Fibroblast of lung (primary cell): ENCODE measurements at places on chromosomes 5 and 9.

- DNase-seq: no peak
These were observed 286.7 kb downstream of the NFIB start for GRCh38 chr9:14027116-14027800.

DNA sequence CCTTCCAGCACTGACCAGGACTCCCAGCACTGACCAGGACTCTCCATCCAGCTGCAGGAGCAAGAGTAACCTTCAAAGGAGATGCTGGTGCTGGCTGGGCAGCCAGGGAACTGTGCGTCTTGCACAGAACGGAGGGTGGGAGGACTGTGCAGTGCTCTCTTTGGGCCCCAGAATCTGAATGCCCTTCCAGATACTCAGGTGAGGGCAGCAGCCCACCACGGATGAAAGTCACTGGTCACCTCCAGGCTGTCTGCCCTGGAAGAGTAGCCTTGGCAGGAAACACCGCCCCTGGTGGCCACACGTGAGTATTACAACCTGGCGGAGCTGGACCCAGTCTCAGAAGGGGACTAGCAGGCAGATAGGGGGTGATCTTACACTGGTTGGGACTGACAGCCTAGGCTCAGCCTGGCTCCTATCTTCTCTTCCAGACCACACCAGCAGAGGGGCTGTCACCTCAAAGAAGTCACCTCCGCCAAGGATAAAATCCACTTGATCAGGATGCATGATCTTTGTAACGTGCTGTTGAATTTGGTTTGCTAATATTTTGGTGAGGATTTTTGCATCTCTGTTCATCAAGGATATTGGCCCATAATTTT lies 4.8 kb upstream of the SARDH start:
- peak; percentile 64 for DNase-seq

GRCh38 chr5:58318468-58318867 lies 141.4 kb downstream of the PLK2 start:
- no peak for DNase-seq

DNA sequence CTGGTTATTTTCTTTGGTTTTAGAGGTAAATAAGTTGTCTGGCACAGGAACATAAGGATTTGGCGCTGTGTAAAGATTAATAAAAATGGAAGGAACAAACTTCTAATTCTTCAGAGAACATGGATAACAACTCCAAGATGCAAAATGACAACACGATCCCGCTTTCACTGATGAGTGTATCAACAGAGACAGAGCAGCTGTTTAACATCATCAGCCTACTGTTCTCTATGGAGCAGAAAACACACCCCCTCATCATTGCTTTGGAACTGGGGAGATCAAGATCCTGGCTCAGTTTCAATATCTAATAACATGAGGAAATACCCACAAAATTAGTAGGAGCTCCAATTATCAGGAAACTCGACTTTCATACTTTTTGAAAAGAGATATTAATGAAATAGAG lies 8.3 kb upstream of the GAS1 start:
- DNase-seq: no peak

DNA sequence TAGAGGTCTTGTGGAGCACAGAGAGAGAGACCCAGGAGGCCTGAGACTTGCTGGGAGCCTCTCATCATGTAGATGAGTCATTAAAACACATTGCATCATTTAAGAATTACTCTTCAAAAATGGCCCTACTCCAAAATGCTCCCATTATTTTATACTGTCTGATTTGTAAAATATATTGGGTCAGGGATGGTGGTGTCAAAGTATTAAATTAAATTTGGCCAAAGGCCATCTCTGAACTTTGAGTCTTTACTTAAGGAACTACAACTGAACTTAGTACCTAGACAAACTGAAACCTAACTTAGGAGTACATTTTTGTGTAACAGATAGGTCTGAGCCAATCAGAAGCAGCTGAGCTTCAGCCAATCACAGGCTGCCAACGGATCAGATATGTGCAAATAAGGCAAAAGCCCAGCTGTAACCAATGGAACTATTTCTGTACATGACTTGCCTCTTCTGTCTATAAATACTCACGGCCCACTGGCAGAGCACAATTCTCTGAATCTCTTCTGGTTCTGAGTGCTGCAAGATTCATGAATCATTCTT lies 657.2 kb downstream of the TLE1 start:
- peak; percentile 90 for DNase-seq

DNA sequence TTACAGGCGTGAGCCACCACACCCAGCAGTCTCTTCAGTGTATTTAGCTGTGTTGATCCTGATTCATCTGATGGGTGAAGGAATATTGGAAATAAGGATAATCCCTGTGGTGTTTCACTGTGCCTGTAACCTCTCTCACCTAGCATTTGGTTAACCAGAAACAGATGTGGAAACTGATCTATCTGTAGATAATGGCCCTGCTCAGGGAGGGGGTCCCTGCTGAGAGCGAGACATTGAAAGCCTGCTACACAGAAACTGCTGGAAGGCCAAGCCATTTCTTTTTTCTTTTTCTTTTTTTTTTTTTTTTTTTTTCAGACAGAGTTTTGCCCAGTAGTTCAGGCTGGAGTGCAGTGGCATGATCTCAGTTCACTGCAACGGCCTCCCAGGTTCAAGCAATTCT lies 28.4 kb downstream of the QRFP start:
- DNase-seq: no peak

DNA sequence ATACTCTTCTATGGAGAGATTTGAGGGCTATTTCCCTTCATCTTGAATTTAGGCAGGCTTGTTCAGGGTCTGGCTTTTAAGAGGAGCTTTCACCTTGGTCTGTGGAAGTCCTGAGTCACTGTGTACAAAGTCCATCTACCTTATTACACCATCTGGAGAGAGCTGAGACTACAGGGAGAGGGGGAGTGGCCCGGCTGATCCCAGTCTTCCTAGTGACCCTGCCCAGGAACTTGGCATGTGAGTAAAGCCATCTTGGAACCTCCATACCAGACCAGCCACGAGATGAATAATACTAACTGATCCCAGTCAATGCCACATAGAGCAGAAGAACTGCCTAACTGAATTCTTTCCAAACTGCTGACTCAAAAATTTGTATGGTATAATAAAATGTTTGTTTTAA lies 8.4 kb upstream of the IL6ST start:
- peak; percentile 56 for DNase-seq

- no peak for DNase-seq
These were observed 14.2 kb upstream of the PTPN3 start for GRCh38 chr9:109512170-109512756.

DNA sequence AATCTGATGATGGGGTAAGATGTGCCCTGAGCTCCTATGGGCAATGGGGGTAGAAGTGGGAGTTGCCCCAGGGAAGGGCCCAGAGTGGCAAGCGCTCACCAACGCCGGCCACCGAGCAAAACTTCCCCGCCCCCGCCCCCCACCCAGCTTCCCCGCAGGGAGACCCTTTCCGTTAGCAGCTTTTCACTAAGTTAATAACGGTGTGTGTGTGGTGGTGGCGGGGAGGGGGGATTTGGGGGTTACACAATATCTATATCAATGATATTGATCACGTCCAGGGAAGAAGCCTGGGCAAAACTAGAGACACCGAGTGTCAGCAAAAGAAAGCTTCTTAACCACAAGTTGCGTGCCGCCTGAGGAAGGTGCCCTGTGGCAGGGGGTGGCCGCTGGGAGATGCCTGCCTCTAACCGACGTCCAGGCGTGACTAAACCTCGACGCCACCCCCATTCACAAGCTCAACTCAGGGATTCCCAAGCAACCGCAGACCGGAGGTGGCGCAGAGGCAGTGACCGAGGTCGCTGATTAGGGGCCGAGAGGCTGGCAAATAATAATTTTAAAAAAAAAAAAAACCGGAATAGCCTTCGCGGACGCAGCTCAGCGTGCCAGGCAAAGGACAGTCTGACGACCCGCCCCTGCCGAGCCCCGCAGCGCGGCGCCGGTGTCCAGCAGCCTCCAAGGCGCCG lies 222.6 kb downstream of the MEF2C start:
- peak; percentile 93 for DNase-seq

- DNase-seq: no peak
These were observed 70.0 kb downstream of the RGMB start for GRCh38 chr5:98843481-98843880.

- no peak for DNase-seq
These were observed 5.4 kb upstream of the MOCS2 start for GRCh38 chr5:53114988-53115387.

DNA sequence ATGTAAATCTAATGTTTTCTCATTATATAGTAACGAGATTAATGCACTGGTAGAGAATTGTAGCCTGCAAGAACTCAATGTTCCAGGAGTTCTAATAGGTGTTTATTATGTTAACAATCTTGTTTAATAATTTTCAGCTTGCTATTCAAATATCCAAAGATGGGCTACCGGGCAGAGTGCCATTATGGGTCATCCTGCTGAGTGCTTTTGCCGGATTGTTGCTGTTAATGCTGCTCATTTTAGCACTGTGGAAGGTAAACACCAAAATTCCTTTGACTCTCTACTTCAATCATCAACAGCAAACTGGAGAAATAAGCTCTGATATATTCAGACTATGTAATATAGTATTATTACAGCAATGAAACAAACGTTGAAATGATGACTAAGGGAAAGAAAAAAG lies 41.9 kb upstream of the ITGA2 start:
- peak; percentile 23 for DNase-seq

DNA sequence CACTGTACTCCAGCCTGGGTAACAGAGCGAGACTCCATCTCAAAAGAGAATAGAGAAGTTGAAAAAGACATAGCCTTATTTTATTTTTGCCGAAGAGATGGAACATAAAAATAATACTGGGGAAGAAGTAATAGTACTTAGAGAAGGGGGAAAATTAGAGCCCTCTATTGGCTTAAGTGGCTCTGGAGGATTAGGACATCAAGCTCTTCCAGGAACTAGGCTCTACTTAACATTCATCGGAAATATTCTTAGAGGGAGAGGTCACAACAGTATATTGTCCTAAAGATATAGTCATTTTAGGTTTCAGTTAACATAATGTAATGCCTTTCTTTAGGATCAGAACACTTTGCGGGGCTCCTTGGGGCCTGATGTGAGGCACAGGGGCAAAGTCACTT lies 86.0 kb upstream of the PLPP1 start:
- DNase-seq: peak; percentile 39

DNA sequence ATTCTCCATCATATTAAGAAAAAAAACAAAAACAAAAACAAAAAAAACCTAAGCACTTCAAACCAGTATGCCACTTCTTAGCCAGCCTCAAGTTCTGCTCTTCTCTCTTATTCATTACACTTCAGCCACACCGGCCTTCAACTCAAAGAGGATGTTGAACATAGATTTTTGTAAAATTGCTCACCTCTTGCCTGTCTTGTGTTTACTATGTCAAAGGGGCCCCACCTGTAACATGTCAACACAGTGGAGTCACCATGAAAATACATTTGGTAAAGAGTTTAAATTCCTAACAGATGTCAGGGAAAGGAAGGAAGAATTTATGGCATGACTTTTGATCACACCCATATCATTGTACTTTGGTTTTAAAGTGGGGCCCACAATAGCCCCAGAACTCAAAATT lies 121.1 kb upstream of the GHR start:
- DNase-seq: no peak

DNA sequence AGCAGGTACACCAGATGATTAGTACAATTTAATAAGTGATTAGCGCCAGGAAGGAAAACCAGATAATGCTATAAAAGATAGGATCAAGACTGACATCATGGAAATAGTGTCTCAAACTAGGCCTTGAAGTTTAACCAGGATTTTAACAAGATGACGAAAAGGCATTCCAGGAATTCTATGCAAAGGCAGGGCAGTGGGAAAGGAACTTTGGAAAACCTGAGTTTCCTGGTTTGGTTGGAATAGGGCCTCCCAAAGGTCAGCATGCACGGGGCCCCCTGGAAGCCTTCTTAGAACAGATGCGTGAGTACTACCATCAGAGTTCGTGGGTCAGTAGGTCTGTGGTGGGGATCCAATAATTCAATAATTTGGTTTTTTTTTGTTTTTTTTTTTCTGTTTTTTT lies 935.2 kb upstream of the DMAC1 start:
- DNase-seq: peak; percentile 73

DNA sequence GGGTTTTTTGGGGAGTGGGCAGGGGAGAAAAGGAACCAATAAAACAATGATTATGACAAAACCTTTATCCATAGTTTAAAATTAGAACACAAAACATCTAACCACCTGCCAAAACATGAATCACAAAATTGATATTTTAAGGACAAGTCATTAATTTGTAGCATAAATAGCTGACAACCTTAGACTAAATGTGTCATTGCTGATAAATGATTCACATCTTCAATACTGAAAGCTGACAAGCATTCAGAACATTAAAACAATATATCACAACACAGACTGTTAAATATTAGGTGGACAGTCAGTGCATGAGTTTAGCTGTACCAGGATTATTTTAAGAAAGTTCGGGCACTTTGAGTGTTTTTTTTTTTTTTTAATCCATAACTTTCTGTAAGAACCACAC lies 71.5 kb downstream of the NR3C1 start:
- no peak for DNase-seq

- no peak for DNase-seq
These were observed 31.7 kb upstream of the GRHPR start for GRCh38 chr9:37390759-37391158.

- DNase-seq: no peak
These were observed 32.9 kb upstream of the DTWD2 start for GRCh38 chr5:119021149-119021732.

- peak; percentile 7 for DNase-seq
These were observed 682 bp downstream of the DHX29 start for GRCh38 chr5:55306641-55307382.

- no peak for DNase-seq
These were observed 65.8 kb downstream of the DOCK2 start for GRCh38 chr5:169702693-169703481.

DNA sequence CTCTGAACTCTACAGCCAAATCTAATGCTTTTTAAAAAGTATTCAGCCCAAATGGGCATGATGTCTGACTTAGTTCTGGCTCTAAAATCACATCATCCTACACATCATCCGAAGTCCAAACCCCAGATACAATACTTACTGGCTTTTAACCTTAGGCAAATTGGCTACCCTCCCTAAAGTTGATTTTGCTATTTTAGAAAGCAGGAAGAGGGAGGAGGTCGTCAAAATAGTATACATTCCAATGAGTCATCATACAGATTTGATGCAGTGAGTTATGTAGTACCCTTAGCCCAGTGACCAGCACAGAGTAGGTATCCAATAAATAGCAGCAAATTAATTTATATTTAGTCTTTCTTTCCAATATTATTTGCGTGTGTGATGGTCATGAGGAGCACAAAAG lies 582.0 kb upstream of the TUSC1 start:
- DNase-seq: peak; percentile 36

DNA sequence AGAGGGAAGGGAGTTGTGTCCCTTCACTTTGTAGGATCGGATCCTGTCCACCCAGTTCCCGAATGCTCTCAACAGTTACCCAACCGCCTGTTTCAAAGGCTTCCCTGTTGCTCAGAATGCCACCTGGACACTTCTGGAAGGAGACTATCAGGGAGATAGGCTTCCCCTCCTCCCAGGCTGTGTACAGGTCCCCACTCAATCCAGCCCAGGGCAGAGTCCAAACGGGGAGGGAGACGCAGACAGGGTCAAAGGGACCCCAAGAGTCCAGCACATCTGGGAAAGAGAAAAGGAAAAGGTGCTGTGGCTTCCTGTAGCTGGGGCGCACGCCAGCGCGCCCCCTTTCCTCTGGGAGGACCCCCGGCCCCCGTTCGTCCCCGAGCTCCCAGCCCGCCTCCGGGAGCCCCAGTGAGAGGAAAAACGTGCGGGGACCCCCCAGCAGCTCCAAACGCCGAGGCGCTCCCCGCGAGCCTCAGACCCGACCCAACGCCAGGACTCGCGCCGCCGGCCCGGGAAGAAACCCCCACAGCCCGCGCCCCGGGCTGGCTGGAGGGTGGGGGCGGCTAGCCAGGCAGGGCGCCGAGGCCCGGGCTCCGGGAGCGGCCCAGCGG lies 640 bp downstream of the SURF4 start:
- peak; percentile 44 for DNase-seq

GRCh38 chr9:72627956-72628540 lies 106.6 kb downstream of the TMC1 start:
- DNase-seq: no peak
